ENCODE measurements at places on chromosomes 1 and 21. TPM values are rescaled to one million over a fixed set of nuclear protein-coding genes. Genes with fewer than 3 reads are reported as not detected.

DNA sequence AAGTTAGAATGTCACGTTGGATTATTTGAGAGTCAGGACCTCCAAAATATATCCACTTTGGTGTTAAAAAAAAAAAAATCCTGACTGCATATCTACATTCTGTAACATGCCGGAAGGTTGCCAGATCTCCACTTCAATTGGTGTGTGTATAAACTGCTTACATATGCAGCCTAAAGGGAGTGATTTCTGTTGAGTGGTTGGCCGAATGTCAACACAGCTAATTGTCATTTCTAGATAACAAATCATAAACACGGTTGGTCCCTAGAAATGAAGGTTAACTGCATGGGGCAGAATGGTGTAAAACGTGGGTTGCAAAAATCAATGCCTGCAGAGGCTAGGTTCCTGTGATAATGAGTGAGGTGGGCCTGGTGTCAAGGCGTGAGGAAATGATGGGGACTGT lies 15.0 kb upstream of the ROR1 start:
- H3K27ac ChIP-seq, result no peak overlapping the region
- H3K27me3 ChIP-seq, result no peaks in the 10 kb centered on the region
- H3K36me3 ChIP-seq, result no peaks in the 10 kb centered on the region
- no peak overlapping the region for H3K4me3 ChIP-seq
- no peaks in the 10 kb centered on the region for H3K4me1 ChIP-seq

DNA sequence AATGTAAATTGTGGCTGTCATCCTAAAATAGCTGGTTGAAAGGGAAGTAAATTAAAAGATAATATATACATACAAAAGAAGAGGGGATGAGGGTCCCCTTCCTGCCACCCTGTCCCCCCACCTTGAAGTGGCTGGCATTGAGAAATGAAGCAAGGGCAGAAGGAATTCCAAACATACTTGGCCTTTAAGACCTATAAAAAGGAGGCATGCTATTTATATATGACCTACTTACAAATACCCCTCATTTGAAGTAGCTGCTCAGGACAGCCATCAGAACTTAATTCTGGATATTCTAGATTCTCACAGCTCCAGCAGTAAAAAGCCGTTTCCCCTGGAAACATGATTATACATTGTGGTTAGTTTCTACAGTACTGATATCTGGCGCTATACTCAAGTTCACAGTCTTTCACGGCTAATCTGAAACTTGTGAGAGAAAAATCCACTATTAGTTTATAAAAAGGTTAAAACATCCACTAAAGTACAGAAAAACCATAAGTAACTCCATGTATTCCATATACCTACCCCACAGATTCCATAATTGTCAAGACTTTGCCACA lies 9.6 kb upstream of the MAP10 start:
- peaks cover 17% of the 10 kb centered on the region for H3K27me3 ChIP-seq
- DNase-seq, result no peak
- no peaks in the 10 kb centered on the region for H3K36me3 ChIP-seq
- H3K4me1 ChIP-seq, result no peaks in the 10 kb centered on the region
- no peak overlapping the region for H3K4me3 ChIP-seq

DNA sequence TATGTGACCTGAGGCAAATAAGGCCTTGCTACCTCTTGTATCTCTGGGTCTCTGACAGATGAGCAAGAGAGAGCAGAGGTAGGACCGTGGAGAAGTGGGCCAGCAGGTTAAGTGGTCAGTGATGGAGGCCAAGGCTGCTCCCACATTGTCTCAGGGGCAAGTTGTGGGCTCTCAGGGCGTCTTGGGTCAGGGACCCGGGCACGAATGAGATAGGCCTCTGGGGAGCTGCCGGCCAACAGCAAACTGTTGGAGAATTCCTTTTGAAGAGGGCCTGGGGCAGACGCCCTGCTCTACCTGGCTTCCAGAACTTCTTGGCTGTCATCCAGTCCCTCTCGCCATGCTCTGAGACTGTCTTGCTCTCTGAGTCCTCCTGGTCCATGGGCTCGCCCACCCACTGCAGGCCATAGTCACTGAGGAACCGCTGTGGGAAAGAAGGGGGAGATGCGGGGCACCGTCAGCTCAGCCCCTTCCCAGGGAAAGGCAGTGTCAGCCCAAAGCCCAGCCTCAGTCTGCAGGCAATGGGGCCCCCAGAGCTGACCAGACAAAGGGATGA lies 12.4 kb downstream of the UBXN11 start:
- DNase-seq, result no peak
- H3K36me3 ChIP-seq, result no peaks in the 10 kb centered on the region
- no peaks in the 10 kb centered on the region for H3K27me3 ChIP-seq
- H3K4me3 ChIP-seq, result no peak overlapping the region
- no peak overlapping the region for H3K27ac ChIP-seq

GRCh38 chr1:229280921-229281320 lies 10.0 kb downstream of the RAB4A start:
- H3K27ac ChIP-seq, result no peak overlapping the region
- no peaks in the 10 kb centered on the region for H3K27me3 ChIP-seq
- no peak overlapping the region for H3K4me3 ChIP-seq
- peaks cover 31% of the 10 kb centered on the region for H3K4me1 ChIP-seq
- peaks cover 22% of the 10 kb centered on the region for H3K36me3 ChIP-seq
- no peak for DNase-seq

DNA sequence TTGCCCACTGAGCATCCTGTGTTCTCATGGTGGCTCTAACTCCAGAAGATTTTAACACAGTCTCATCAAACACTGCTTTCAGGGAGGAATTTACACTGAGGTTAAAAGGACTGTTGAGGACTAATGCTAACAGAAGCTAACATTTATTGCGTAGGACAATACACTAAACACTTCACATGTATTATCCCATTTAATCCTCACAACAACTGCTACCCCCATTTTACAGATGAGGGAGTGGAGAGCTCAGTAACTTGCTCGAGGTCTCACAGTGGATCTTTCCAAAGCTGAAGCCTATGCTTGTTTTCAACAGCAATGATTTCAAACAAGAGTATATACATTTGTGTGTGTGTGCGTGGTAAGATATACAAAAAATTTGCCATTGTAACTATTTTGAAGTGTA lies 13.9 kb downstream of the ATF3 start:
- DNase-seq, result no peak
- H3K4me1 ChIP-seq, result no peaks in the 10 kb centered on the region
- no peak overlapping the region for H3K4me3 ChIP-seq
- H3K27me3 ChIP-seq, result peaks cover 22% of the 10 kb centered on the region
- H3K27ac ChIP-seq, result no peak overlapping the region
- H3K36me3 ChIP-seq, result peaks cover 19% of the 10 kb centered on the region

The MYOC gene
- not detected for total RNA-seq
